ENCODE measurements at places on chromosomes 6 and 20.

DNA sequence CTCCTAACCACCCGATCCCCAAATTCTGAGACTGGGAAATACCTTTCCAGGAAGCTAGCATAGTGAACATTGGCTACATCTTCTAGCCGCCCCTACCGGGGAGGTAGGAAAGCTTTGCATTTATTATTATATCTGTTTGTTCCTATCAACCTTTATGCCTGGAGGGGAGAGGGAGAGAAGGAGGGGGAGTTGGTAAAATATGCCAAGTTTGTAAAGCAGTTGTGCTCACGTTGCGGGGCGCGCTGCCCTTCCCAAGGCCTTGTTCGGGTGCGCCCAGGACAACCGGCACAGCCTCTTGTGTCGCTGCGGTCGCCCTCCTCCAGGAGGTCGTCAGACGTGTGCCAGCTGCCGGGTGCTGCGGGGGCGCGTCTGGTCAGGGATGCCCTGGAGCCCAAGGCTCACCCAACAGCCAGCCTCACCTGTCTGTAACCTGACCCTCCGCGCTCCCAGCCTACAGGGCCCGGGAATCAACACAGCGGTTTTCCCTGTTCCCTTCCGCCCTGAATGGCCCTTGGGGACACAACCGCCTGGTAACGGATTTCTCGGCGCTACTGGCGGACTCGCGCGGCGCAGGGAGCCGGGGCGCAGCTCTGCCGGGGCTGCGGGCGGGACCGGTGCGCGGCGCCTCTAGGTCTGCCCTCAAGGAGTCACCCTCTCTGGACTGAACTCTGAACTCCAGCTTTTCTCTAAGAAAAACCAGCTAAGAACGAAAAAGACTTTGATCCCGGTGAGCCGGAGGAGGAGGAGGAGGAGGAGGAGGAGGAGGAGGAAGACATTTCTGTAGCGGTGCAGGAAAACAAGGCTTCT is 1.1 kb upstream of the OVOL2 start:
- H3K27me3 ChIP-seq, result peaks cover 52% of the 10 kb centered on the region
- H3K4me1 ChIP-seq, result peaks cover 30% of the 10 kb centered on the region
- peak overlapping the region; percentile 29 for H3K27ac ChIP-seq
- peak overlapping the region; percentile 64 for H3K4me3 ChIP-seq
- H3K36me3 ChIP-seq, result no peaks in the 10 kb centered on the region

DNA sequence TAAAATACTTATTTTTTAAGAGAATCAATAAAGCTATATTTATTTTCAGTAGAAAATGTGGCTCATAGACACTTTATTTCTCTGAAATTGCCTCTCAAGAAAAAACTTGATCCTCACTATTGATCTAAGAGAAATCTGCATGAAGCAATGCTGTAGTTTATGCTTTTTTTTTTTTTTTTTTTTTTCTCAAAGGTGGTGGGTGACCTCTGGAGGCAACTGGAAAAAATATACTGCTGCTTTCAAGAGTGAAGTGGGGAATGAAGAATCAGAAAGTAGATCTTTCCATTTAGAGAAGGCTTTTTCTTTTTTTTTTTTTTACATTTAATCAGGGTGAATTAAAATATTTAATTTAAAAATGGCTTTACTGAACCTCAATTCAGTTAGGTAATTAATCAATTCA is 169.3 kb downstream of the SLC16A10 start:
- peaks cover 6% of the 10 kb centered on the region for H3K4me1 ChIP-seq
- H3K4me3 ChIP-seq, result no peak overlapping the region
- DNase-seq, result no peak
- peaks cover 3% of the 10 kb centered on the region for H3K27me3 ChIP-seq

GRCh38 chr6:52649536-52650160 is 21.3 kb upstream of the TMEM14A start:
- H3K27ac ChIP-seq, result no peak overlapping the region
- no peaks in the 10 kb centered on the region for H3K4me1 ChIP-seq
- DNase-seq, result no peak
- no peak overlapping the region for H3K4me3 ChIP-seq
- no peaks in the 10 kb centered on the region for H3K36me3 ChIP-seq

- H3K4me3 ChIP-seq, result no peak overlapping the region
- H3K27me3 ChIP-seq, result peaks cover 90% of the 10 kb centered on the region
- H3K27ac ChIP-seq, result peak overlapping the region; percentile 74
- H3K4me1 ChIP-seq, result peaks cover 8% of the 10 kb centered on the region
- no peaks in the 10 kb centered on the region for H3K36me3 ChIP-seq
- peak; percentile 20 for DNase-seq
These were observed 4.0 kb upstream of the FOXF2 start for GRCh38 chr6:1385129-1386037.

GRCh38 chr6:168115748-168116437 is 36.9 kb upstream of the FRMD1 start:
- H3K27me3 ChIP-seq, result no peaks in the 10 kb centered on the region
- no peak for DNase-seq
- H3K36me3 ChIP-seq, result no peaks in the 10 kb centered on the region
- no peak overlapping the region for H3K27ac ChIP-seq

DNA sequence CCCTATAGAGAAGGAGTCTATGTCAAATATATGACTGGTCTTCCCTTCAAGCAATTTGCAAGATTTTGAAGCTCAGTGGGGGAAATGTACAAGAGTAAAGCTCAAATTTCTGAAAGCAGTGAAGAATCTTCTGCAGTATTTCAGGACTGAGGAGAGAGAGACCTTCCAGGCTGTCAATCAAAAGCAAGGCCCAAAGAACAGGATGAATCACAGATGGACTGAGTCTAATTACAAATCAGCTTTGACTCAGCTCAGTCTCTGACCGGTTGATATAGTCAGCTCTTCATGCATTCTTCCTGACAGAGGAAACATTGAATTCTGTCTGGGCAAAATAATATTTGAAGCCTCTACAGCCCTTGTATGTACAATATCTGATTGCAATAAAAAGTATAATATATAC is 7.7 kb upstream of the HTR1B start:
- no peak for DNase-seq
- no peaks in the 10 kb centered on the region for H3K36me3 ChIP-seq
- H3K27ac ChIP-seq, result no peak overlapping the region
- H3K4me1 ChIP-seq, result no peaks in the 10 kb centered on the region

DNA sequence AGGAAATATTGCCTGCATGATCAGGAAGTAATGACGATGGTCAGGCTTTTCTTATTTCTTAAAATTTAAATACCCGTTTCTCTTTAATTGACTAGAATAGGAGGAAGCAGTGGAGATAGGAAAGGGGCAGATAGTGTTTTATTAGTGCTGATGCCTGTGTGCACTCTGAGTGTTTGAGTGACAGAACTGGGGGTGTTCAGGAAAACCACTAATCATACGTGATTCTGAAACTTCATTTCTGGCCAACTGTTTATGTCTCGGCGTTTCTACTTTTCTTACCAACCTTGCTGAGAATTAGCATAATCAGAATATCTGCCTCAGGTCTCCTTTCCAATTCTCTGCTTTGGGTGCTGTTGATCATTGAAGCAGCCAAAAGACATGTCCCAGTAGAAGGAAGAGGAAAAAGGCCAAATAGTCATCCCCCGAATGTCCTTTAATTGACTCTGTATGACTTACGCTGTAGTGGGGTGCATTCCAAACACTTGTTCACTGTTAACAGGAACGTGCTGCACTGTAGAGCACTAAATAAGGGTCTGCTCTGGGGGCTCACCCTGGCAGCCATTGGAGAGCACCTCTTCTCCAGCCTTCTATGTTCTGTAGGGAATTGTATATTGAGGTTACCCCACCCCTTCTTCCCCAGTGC is 152.9 kb downstream of the JARID2 start:
- no peak overlapping the region for H3K4me3 ChIP-seq
- H3K27ac ChIP-seq, result no peak overlapping the region
- H3K36me3 ChIP-seq, result no peaks in the 10 kb centered on the region

DNA sequence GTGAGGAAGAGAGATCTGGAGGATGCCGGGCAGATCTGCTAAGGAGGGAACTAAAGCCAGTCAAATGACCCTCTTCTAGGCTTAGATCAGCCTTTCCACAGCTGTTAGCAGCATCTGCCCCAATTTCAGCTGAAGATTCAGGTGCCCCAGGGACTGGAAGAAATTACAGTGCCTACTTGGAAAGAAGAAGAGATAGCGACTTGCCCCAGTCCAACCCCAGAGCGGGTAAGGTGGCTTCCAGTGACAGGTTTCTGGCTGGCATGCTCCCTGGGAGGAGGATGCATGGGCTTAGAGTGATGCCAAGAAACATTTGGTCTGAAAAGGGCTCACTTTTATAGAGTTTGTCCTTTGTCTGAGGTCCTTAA is 620 bp downstream of the TJAP1 start:
- peak overlapping the region; percentile 78 for H3K4me3 ChIP-seq
- DNase-seq, result peak; percentile 19

GRCh38 chr20:1868856-1869255 is 26.4 kb upstream of the SIRPA start:
- no peaks in the 10 kb centered on the region for H3K36me3 ChIP-seq
- peaks cover 26% of the 10 kb centered on the region for H3K4me1 ChIP-seq
- no peak for DNase-seq
- no peak overlapping the region for H3K4me3 ChIP-seq
- H3K27me3 ChIP-seq, result no peaks in the 10 kb centered on the region
- H3K27ac ChIP-seq, result no peak overlapping the region

DNA sequence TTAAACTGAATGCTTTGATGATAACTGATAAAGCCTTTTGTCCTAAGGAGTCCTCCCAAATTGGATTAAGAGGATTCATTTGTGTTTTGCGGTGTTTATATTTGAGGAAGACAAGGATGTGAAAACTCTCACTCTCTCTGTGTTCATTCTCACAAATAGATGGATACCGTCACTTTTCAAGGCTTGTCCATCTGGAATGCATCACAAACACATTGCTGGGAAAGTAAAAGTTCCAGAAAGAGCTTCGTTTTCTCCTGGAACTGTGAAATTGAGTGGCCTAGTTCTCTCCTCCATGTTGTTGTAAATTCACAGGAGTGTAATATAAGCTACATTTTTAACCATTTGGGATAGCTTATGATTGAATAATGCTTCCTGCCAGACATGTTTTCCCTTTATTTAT is 581.6 kb upstream of the FLRT3 start:
- H3K4me1 ChIP-seq, result no peaks in the 10 kb centered on the region
- H3K4me3 ChIP-seq, result no peak overlapping the region

DNA sequence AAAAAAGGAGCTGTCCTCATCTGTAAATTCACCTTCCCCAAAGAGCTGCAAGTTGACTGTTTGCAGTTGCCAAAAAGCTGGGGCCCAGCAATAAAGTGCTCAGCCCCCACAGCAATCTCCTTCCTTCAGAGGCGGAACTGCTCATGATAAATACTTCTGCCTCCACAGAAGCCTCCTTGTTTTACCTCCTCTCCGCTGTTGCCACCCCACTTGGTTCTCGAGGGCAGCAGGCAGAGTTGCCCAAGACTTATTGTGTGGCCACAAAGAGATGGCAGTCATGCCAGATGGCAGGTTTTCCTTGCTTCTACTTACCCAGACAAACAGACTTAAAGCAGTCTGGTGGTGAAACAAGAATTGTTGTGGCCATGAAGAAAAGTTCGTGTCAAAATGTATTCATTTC is 66.3 kb downstream of the SLX4IP start:
- no peaks in the 10 kb centered on the region for H3K36me3 ChIP-seq
- no peak for DNase-seq
- H3K4me1 ChIP-seq, result no peaks in the 10 kb centered on the region
- H3K4me3 ChIP-seq, result no peak overlapping the region

DNA sequence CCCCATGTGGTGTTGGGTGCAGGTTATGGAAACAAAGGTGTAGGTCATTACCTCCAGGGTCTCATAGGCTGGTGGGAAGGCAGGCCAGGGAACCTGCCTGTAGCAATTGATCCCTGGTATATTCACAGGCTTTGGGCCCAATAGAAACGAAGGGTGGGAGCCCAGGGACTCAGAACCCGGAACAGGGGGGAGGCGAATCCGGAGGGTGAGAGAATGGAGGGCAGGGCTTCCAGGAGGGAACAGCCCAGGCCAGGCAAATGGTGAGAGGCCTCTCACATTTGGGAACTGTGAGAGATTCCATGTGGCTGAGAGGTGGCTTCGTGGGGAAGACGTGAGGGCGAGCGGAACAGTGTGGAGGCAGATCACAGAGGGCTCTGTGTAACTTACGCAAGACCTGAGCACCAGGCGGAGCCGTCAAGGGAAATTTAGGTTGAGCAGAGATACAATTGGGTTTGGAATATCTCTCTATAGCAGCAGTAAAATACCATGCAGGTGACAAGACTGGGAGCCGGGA is 267.1 kb downstream of the ERMARD start:
- no peaks in the 10 kb centered on the region for H3K4me1 ChIP-seq
- no peak overlapping the region for H3K27ac ChIP-seq
- no peak overlapping the region for H3K4me3 ChIP-seq
- H3K27me3 ChIP-seq, result peaks cover 24% of the 10 kb centered on the region
- DNase-seq, result no peak

DNA sequence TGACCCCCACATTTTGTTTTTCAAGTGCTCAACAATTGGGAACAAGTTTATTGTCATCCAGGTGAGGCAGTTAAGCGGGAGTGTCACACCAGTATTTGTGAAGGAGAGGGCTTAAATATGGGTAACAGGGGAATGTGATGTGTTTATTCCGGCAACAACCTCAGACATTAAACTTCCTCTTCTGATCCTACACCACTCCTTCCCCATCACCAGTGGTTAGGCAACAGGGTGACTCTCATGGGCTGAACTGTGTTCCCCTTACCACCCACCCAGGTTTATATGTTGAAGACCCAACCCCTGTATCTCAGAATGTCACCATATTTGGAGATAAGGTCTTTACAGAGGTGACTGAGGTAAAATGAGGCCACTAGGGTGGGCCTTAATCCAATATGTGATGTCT is 52.1 kb upstream of the RNF182 start:
- no peak for DNase-seq
- no peaks in the 10 kb centered on the region for H3K36me3 ChIP-seq
- H3K27me3 ChIP-seq, result no peaks in the 10 kb centered on the region
- H3K4me1 ChIP-seq, result peaks cover 10% of the 10 kb centered on the region
- H3K27ac ChIP-seq, result peak overlapping the region; percentile 80

GRCh38 chr20:51128198-51128597 is 105.3 kb upstream of the KCNG1 start:
- peaks cover 44% of the 10 kb centered on the region for H3K4me1 ChIP-seq
- H3K27me3 ChIP-seq, result no peaks in the 10 kb centered on the region
- no peak for DNase-seq
- no peaks in the 10 kb centered on the region for H3K36me3 ChIP-seq
- H3K27ac ChIP-seq, result no peak overlapping the region

GRCh38 chr6:116145803-116146675 is 20.1 kb upstream of the COL10A1 start:
- H3K4me1 ChIP-seq, result no peaks in the 10 kb centered on the region
- H3K36me3 ChIP-seq, result no peaks in the 10 kb centered on the region

DNA sequence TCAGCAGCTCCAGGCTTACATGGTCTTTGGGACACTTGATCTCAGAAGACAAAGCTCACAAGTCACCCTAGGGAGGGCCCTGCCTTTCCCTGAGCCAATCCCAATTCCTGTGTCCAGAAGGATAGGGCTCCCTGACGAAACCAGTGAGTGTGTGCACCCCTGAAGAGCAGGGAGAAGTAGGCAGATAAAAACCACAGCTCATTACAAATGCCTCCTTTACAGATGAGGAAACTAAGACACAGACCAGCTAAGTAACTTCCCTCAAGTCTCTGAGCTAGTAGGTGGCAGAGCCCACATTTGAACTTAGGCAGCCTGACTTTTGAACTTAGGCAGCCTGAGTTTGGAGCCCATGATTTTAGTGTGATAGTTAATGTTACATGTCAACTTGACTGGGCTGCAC is 6.7 kb upstream of the ZFAND3 start:
- H3K36me3 ChIP-seq, result no peaks in the 10 kb centered on the region
- H3K4me1 ChIP-seq, result no peaks in the 10 kb centered on the region
- no peak for DNase-seq
- H3K4me3 ChIP-seq, result no peak overlapping the region

- DNase-seq, result no peak
- no peaks in the 10 kb centered on the region for H3K4me1 ChIP-seq
- H3K4me3 ChIP-seq, result no peak overlapping the region
- H3K36me3 ChIP-seq, result peaks cover 13% of the 10 kb centered on the region
- no peaks in the 10 kb centered on the region for H3K27me3 ChIP-seq
These were observed 172.5 kb upstream of the THEMIS start for GRCh38 chr6:128073389-128073788.
